ENCODE measurements at places on chromosomes 7 and 10. TPM values are rescaled to one million over a fixed set of nuclear protein-coding genes. Genes with fewer than 3 reads are reported as not detected.

Gene EBF3
- 2.0 TPM for total RNA-seq

Gene WNT2
- not detected for total RNA-seq

Gene JAZF1
- total RNA-seq, result 8.9 TPM

Gene PSMC2
- 152 TPM for total RNA-seq

Gene HOXA10
- 10.3 TPM for total RNA-seq

Gene AZGP1
- not detected for total RNA-seq

Gene FXYD4
- total RNA-seq, result not detected

Gene WNT8B
- total RNA-seq, result not detected

Gene TUBGCP2
- 60.3 TPM for total RNA-seq

Gene WDR11
- total RNA-seq, result 66.5 TPM

Gene EEPD1
- 6.2 TPM for total RNA-seq

Gene GARIN1A
- total RNA-seq, result 0.05 TPM

Gene CLRN3
- total RNA-seq, result not detected

Gene PPP1R9A
- 7.0 TPM for total RNA-seq

Gene TAF3
- total RNA-seq, result 6.5 TPM

Gene GPC2
- total RNA-seq, result 3.2 TPM

Gene ANKRD7
- not detected for total RNA-seq

Gene ANK3
- total RNA-seq, result 7.9 TPM

Gene TAS2R5
- total RNA-seq, result 0.34 TPM

Gene MBLAC1
- 2.3 TPM for total RNA-seq

Gene PRR15
- total RNA-seq, result 0.23 TPM

Gene CTAGE8
- total RNA-seq, result not detected

Gene SH2D4B
- not detected for total RNA-seq

Gene PTPRZ1
- not detected for total RNA-seq

Gene SPDYE16
- total RNA-seq, result not detected

Gene CPA5
- not detected for total RNA-seq

Gene FAM25C
- not detected for total RNA-seq

Gene NME8
- total RNA-seq, result not detected

Gene FKBP6
- not detected for total RNA-seq

Gene SEMA4G
- 6.9 TPM for total RNA-seq

Gene MOGAT3
- total RNA-seq, result not detected

Gene CPN1
- total RNA-seq, result not detected
